SJSA1 (cell line): ENCODE measurements at places on chromosomes 7 and 10. TPM values are rescaled to one million over a fixed set of nuclear protein-coding genes. Genes with fewer than 3 reads are reported as not detected.
A peak's percentile ranks its signal among the peaks of the same experiment; 100 is the strongest.

Gene OLAH
- total RNA-seq, result 1.4 and 2.1 TPM in 2 replicates

DNA sequence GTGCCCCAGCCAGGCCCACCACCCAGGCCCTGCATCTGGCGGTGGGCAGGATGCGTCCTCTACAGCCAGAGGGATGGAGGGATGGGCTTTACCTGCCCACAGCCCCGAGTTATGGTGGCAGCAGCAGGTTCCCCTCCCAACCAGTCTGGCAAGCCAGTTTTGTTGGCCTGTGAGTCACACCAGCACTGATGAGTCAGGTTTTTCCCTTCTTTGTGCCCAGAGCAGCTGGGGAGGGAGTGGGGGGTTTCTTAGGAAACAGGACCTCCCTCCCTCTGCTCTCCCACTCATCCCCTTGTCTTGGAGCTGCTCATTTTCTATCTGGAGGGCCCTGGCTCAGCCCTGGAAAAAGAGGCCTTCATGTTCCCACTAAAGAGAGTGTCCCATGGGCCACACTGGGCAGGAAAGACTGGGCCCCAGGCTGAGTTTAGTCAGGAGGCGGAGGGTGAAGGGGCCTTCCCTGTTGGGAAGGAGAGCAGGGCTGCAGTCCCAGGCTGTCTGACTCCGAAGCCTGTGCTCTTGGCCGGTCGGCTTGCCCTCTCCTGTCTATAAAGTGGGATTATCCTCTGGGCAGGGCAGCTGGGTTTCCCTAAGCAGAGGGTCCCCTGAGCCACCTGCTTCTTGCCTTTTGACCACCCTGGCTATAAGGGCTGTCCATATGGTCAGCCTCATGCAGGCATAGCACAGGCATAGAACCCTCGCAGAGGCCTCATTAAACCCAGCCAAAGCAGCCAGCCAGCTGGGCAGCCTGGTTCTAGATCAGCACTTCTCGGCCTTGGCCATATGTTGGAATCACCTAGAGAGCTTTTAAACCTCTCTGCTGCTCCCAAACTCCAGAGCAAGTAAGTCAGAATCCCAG is 30.2 kb upstream of the ANKRD2 start:
- no peaks in the 10 kb centered on the region for H3K36me3 ChIP-seq
- H3K27me3 ChIP-seq, result no peaks in the 10 kb centered on the region
- H3K4me3 ChIP-seq, result no peak overlapping the region
- H3K27ac ChIP-seq, result peak overlapping the region; percentile 71
- DNase-seq, result peak; percentile 86

DNA sequence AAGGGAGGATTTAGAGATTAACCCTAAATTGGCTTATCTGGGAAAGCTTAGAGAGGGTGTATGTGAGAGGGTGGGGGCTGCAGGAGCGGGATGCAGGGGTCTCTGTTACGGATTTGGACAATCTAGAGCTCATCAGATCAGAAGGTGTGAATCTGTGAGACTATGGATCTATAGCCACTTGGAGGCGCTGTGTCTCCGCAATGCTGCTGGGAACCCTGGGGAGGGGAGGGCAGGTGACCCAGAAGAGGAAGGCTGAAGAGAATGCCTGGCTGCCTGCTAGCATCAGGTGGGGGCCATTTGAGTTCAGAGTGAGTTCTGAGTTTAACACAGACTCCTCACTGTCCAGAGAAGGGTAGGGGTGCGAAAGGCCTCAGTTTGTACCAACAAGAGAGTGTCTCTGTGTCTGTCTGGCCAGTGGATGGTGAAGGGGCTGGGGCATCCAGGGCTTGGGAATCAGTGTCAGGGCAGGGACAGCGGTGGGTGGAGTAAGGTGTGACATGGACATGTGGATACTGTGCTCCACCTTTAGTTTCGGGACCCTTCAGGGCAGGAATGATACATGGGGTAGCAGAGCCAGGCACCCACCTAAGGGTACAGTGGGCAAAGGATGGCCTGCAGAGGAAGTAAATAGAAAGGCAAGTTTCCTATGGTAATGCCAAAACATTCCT is 187.3 kb upstream of the PRSS58 start:
- no peaks in the 10 kb centered on the region for H3K27me3 ChIP-seq
- no peak for DNase-seq
- H3K36me3 ChIP-seq, result no peaks in the 10 kb centered on the region
- no peak overlapping the region for H3K27ac ChIP-seq

- peaks cover 66% of the 10 kb centered on the region for H3K36me3 ChIP-seq
- H3K27me3 ChIP-seq, result no peaks in the 10 kb centered on the region
- no peak overlapping the region for H3K4me3 ChIP-seq
Measured at GRCh38 chr7:151240536-151240935, 8.0 kb downstream of the SMARCD3 start.

DNA sequence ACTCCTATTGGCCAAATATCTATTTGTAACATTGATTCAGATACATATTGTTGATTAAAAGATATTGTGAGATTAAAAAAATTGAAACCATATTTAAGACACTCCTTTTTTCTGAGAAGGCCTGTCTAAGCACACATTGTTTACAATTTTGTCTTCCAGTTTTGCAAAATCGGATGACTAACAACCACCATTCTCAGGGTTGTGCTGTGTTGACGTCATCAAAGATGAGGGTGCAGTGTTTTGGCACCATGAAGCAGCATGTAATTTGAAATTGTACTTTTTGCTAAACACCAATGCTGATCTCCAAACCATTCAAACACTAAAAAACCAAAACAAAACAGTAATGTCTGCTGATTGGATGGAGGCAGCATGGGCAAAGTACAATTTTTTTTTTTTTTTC is 7.4 kb downstream of the CREB5 start:
- H3K27ac ChIP-seq, result no peak overlapping the region
- no peaks in the 10 kb centered on the region for H3K4me1 ChIP-seq
- no peak for DNase-seq
- no peak overlapping the region for H3K4me3 ChIP-seq
